ENCODE measurements at places on chromosomes 1 and 21. TPM values are rescaled to one million over a fixed set of nuclear protein-coding genes. Genes with fewer than 3 reads are reported as not detected.

GRCh38 chr1:41975850-41976569 lies 57.3 kb upstream of the HIVEP3 start:
- DNase-seq: no peak

TCHHL1 gene
- polyA plus RNA-seq: not detected

- no peak for DNase-seq
These were observed 134.0 kb upstream of the LYPLAL1 start for GRCh38 chr1:219039682-219040154.

CYP4A11 gene
- polyA plus RNA-seq: 3.6 TPM

RFX5 gene
- polyA plus RNA-seq: 21.0 TPM

DNA sequence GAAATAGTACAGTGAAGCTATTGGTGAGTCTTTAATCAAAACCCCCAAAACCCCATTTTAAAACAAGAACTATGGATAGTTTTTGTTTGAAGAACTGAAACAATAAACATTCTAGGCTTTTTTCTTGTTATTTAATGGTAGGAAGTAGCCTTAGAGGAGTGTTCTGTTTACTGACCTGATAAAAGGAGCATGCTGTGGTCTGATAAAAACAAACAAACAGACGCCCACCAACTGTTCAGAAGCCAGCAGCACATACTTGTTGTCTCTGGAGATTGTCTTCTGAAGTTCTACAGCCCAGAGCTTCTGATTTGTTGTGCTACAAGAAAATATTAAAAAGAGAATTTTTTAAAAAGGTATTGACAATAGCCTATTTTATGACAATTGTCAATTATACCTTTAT lies 54.1 kb upstream of the CFAP298 start:
- no peak for DNase-seq

HTR6 gene
- polyA plus RNA-seq: not detected

GRCh38 chr1:6495041-6495441 lies 3.6 kb upstream of the PLEKHG5 start:
- no peak for DNase-seq

GRCh38 chr1:7810395-7810794 lies 26.3 kb downstream of the PER3 start:
- DNase-seq: no peak

DNA sequence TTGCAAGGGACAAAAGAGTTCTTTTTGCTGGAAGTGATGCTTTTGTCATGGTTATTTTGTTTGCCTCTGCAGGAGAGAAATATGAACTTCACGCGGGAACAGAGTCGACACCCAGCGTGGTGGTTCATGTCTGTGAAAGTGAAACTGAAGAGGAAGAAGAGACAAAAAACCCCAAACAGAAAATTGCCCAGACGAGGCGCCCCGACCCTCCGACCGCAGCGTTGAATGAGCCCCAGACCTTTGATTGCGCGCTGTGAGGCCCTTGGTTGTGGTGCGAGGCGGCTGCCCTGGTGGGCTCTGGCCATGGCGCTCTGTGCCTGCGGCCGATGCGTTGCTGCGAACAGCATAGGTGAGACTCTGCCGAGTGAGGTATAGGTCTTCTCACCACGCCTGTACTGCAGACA lies 20.9 kb upstream of the NCMAP start:
- DNase-seq: peak; percentile 54

GRCh38 chr1:53220962-53221286 lies 490 bp upstream of the CZIB start:
- DNase-seq: no peak

DNA sequence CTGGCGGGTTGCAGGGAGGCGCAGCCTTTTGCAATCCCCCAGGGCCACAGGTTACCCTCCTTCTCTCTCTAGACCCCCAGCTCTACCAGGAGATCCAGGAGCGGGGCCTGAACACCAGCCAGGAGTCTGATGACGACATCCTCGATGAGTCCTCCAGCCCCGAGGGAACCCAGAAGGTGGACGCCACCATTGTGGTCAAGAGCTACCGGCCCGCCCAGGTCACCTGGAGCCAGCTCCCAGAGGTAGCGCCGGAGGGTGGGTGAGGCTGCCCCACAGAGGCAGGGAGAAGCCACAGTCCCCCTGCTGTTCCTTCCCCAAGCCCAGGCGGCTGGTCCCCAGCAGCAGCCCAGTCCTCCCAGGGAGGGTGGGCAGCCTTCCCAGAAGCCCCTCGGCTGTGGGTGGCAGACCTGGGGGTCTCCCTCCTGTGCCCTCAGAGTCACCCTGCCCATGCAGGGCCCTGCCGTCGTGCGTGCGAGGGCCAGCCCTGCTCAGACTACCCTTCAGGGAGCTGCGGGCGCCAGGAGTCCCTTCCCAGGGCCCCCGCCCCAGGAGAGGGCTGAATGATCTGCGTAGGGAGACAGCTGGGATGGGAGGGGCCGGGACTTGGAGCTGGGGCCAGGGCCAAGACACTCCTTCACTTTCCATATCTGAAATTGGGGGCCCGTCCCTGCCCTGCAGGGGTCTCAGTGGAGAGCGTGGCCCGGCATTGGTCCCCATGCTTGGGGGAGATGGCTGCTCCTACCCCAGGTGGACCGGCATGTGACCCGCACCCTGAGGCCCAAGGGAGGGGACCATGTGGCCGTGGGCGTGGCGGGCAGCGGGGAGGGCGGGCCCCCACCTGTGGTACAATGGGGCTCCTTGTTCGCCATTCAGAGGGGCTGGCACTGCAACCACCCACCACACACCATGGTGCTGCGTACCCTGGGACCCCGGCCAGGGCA lies 12.9 kb downstream of the ARHGEF16 start:
- DNase-seq: no peak

TNFRSF25 gene
- polyA plus RNA-seq: 43.2 TPM

GRCh38 chr21:25664491-25664931 lies 25.5 kb downstream of the JAM2 start:
- DNase-seq: no peak

DNA sequence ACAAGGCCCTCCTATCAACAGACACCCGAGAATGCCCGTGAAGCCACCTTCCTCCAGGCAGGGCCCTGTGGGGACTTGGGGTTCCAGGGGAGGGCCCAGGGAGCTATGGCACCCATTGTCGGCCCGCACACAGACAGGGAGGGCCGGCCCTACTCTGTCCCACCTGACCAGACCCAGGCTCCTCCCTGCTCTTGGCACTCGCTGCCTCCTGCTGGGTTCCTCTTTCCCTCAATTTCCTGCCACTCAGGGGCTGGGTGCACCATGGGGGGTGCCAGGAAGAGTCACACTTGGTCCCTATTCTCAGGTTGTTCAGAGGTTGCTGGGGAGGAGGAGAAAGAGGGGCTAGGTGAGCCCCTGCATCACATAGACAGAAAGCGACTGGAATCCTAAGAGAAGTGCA lies 8.0 kb upstream of the OXCT2 start:
- DNase-seq: no peak
